ENCODE measurements at places on chromosomes 3 and 15. TPM values are rescaled to one million over a fixed set of nuclear protein-coding genes. Genes with fewer than 3 reads are reported as not detected.

DNA sequence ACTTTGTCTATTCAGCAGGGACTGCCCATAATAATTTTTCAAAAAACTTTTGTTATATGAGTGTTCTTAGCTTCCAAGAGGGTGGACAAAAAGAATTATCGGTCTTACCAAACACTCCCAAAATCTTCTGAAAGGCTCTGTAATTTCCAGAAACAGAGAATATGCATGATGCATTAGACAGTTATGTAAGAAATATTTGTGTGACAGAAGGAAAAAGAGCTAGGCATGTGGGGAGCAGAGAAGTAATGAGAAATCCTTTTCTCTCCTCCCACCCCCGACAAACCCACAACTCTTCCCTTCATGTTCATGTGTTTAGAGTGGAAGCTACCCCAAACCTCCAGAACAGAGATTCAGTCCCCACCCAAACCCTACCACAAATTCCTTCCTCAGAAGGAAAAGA, 86.8 kb downstream of the MYO5A start:
- no peak overlapping the region for H3K27ac ChIP-seq
- H3K27me3 ChIP-seq = no peaks in the 10 kb centered on the region
- H3K4me1 ChIP-seq = peaks cover 19% of the 10 kb centered on the region
- no peaks in the 10 kb centered on the region for H3K36me3 ChIP-seq
- DNase-seq = no peak

Gene GCHFR
- 21.2 TPM for total RNA-seq

DNA sequence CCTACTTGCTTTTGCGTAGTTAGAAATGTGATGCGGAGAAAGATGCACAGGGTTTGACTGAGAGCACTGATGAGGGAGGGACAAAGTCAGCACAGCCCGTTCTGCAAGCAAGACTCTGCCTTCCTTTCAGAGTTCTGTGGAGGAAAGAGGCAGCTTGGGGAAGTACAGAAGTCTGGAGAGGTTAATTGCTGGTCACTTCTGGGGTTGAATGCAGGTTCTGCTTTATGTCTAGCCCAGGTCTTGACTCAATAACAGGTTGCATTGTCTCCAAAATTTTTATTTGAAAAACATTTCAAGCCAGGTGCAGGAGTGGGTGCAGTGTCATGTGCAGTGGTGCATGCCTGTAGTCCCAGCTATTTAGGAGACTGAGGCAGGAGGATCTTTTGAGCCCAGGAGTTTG, 461.7 kb downstream of the NR2F2 start:
- H3K4me1 ChIP-seq = no peaks in the 10 kb centered on the region

GRCh38 chr3:152040319-152040718, 166.9 kb downstream of the SUCNR1 start:
- no peak overlapping the region for H3K27ac ChIP-seq
- no peak for DNase-seq
- no peaks in the 10 kb centered on the region for H3K4me1 ChIP-seq
- no peaks in the 10 kb centered on the region for H3K27me3 ChIP-seq
- no peaks in the 10 kb centered on the region for H3K36me3 ChIP-seq
- H3K4me3 ChIP-seq = no peak overlapping the region

DNA sequence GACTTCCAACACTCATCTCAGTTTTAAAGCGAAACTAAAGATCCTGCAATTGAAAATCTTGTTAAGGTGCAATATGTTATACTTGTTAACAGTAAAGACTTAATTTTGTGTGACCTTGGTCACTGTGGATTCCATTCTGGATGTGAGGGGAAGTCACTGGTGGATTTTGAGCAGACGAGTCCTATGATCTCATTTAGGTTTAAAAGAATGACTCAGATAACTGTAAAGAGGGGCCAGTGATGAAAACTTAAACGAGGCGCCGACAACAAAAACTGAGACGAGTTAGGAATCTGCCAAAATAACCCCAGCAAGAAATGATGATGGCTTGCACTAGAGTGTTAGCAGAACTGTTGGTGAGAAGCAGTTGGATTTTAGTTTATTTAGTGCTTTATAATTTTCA, 56.5 kb downstream of the LRRC28 start:
- no peak for DNase-seq
- H3K36me3 ChIP-seq = no peaks in the 10 kb centered on the region
- no peaks in the 10 kb centered on the region for H3K4me1 ChIP-seq
- no peak overlapping the region for H3K4me3 ChIP-seq
- H3K27me3 ChIP-seq = no peaks in the 10 kb centered on the region

DNA sequence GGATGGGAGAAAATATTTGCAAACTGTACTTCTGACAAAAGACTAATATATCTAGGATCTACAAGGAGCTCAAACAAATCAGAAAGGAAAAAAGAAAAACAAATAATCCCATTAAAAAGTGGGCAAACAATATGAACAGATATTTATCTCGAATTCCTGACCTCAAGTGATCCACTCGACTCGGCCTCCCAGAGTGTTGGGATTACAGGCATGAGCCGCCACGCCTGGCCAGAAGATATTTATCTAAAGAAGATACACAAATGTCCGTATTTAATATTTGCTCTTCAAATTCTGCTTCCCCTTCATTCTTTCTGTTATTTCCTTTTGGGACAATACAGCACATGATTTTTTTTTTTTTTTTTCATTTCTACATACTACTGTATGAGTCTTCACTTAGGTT, 151.7 kb upstream of the GRM7 start:
- no peaks in the 10 kb centered on the region for H3K4me1 ChIP-seq
- H3K4me3 ChIP-seq = no peak overlapping the region
- H3K36me3 ChIP-seq = no peaks in the 10 kb centered on the region
- no peaks in the 10 kb centered on the region for H3K27me3 ChIP-seq
- no peak for DNase-seq
- no peak overlapping the region for H3K27ac ChIP-seq

DNA sequence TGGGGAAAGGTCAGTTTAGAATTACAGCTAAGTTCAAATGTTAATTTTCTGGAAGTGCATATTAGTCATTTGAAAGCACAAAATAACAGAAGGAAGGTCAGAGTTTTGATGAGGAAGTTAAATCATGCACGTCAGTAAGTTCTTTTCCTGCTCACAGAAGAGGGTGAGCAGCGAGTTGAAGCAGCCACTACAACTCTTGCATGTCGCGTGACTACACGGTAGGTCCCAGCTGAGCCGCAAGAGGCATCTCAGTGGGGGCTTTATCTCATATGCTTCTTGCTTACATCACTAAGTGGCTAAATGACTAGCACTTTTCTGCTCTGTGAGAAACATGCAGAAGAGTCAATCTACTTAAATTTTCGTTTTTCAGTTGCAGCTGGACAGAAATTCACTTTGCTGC, 21.3 kb upstream of the SEC62 start:
- DNase-seq = no peak
- H3K36me3 ChIP-seq = no peaks in the 10 kb centered on the region
- no peaks in the 10 kb centered on the region for H3K27me3 ChIP-seq
- no peak overlapping the region for H3K27ac ChIP-seq
- H3K4me3 ChIP-seq = no peak overlapping the region

Data from CD4-positive, alpha-beta memory T cell (primary cell).